Mesothelial cell of epicardium (in vitro differentiated cells): ENCODE measurements at places on chromosomes 6 and 20.

GRCh38 chr20:48794816-48795457 lies 32.9 kb downstream of the PREX1 start:
- DNase-seq = no peak

DNA sequence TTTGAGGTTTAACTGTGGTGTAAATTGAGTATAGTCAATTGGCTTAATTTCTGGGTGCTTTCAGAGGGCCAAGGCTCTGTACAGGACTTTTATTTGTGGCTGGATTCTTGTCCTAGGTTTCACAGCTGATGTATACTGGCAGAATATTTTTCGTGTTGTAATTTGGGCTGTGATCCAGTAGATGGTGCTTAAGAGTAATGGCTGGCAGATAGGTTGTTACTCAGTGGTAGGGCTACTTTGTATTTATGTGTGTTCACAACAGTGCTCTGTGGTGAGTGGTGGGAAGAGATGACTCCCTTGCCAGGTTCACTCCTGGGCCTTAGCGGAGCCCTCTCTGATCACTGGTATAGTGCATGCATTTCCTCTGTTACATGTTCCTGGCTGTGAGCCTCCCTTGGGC lies 34.5 kb upstream of the FERMT1 start:
- DNase-seq = no peak

DNA sequence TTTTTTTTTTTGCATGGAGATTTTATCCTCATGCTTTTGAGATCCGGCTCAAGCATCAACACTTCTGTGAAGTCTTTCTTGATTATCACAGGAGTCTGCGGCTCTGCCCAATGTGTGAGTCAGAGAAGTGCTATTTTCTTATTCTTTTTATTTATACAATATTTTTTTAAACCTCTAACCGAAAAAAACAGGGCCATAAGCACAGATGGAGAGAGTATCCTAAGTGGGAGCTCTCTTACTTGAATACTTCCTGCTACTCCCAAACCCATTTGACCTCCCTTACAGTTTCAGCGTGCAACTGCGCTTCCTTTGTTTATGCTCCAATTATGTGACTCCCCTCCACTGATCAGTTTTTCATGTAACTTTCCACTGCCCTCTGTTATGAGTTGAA lies 8.7 kb upstream of the ATXN1 start:
- DNase-seq = no peak

- DNase-seq = no peak
These were observed 12.2 kb downstream of the MAPRE1 start for GRCh38 chr20:32831982-32832381.

DNA sequence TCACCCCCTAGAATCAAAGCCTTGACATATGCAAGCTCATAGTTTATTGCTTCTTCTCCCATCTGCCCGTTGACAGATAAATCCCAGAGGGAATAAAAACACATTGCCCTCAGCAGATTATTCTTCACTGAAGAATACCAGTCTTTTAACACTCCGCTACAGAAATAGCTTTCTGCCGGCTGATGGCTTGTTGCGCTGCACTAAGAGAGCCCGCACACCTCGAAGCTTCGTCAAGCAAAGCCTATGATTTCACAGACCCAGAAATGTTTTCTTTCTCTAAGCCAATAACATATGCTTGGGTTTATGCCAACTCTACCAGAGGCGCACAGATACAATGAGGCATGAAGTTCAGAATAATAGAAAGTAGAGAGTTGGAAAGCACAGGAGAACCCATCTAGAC lies 208.9 kb upstream of the FOXQ1 start:
- DNase-seq = no peak

- no peak for DNase-seq
These were observed 69.5 kb upstream of the LAMP5 start for GRCh38 chr20:9444921-9445320.

GRCh38 chr6:85865420-85866369 lies 223.0 kb upstream of the SYNCRIP start:
- no peak for DNase-seq

GRCh38 chr20:63471981-63472831 lies at the start of gene KCNQ2:
Gene KCNQ2, minus strand, starts transcription at chr20:63472655. Its CDS starts 192 bp downstream, at chr20:63472463.
- no peak for DNase-seq

- DNase-seq = no peak
These were observed 27.4 kb downstream of the SLC22A16 start for GRCh38 chr6:110448846-110449540.

GRCh38 chr20:50390685-50391443 lies 119.3 kb upstream of the PTPN1 start:
- DNase-seq = no peak

DNA sequence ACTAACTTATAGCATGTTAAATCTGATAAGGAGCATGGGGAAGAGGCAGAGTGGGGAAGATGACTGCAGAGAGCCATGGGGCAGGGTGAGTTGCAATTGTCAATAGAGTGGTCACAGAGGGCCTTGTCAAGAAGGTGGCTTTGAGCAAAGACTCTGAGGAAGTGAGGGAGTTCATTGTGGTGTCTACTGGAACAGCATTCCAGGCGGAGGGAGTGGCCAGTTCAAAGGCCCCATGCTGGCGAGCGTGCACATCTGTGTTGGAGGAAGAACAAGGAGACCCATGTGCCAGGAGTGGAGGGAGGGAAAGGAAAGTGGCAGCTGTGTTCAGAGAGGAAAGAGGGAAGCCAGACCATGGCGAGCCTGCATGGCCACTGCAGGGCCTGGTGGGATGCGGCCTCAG lies 15.8 kb upstream of the GPR6 start:
- no peak for DNase-seq

GRCh38 chr20:52454660-52455059 lies 263.1 kb upstream of the ZFP64 start:
- no peak for DNase-seq

DNA sequence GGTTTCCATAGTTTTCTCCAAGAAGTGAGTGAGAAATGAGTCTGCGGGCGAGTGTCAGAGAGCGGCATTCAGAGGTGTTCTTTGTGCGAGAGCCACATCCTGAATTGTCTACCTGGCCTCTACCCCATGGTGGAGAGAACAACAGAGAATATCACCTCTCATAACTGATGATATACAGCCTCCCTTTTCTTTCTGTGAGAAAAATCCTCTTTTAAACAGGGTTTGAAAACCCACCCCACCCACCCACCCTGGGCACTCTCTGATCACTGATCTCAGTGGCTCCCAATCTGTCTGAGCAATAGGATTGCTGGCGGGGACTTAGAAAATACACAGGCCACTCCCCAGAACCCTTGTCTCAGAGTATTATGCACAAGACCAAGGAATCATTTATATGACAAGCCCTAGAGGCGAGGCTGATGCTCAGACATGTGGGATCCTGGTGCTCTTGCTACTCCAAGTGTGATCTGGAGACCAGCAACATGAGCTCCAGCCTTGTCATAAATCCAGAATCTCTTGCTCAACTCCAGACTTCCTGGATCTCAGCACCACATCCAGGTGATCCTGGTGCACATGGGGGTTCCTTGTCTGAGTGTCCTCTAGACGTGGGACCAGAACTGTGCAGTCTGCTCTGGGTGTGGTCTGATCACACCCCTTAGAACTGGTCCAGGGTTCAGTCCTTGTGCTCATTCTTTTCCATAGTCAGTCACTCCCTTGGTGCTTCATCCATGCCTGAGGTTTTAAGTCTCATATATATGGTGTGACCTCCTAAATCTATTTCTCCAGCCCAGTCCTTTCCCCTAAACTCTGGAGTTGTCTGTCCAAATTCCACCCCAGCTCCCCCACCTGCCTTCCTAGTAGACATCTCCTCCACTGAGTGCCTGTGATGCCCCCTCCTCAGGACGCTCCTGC lies 5.3 kb downstream of the HLA-B start:
- DNase-seq = no peak

DNA sequence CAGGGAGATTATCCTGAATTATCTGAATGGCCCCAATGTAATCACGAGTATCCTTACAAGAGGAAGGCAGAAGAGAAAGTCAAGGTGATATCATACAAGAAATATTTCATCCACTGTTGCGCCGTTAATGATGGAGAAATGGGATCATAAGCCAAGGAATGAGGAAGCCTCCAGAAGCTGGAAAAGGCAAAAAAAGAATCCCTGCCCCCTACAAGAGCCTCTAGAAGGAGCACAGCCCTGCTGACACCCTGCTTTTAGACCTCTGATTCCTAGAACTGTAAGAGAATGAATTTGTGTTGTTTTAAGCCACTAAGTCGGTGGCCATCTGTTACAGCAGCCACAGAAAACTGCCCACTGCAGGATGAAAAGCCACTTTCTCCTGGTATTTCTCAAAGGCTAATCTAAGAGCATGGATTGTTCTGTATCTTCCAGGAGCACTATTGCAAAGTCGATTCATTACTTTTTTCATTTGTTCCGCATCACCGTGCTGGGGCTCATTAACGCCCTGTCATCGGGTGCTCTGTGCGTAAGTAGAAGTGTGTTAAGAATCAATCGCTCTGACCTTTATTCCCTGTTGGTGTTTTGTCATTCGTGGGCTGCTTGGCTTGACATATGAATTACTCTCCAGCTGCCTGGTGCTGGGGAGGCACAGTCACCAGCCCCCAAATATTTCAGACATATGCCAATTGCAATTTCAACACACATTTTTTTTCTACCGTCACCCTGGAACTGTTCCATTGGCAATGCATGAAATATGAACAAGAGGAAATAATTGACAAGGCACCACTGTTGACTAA lies 117.0 kb downstream of the PCSK2 start:
- no peak for DNase-seq

DNA sequence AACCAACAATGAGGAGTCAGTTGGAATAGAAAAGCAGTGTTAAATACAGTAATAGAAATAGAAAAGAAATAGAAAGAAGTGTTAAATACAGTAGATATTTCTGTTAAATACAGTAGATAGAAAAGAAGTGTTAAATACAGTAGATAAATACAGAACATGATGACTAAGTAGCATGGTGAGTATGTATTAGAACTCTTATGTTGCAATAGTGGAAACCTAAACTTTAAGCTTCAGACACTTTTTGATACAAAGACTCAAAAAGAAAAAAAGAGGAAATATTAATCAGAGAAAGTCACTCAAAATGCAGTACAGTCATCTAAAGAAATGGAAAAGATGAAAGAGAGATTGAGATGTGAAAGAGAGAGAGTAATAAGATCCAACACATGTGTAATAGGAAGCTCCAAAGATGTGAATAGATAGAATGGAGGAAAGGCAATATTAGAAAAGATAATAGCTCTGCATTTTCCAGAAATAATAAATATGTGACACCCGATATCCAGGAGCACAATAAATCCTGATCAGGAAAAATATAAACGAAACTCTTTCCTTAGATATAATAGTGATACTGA lies 131.5 kb upstream of the KCNK16 start:
- DNase-seq = no peak

DNA sequence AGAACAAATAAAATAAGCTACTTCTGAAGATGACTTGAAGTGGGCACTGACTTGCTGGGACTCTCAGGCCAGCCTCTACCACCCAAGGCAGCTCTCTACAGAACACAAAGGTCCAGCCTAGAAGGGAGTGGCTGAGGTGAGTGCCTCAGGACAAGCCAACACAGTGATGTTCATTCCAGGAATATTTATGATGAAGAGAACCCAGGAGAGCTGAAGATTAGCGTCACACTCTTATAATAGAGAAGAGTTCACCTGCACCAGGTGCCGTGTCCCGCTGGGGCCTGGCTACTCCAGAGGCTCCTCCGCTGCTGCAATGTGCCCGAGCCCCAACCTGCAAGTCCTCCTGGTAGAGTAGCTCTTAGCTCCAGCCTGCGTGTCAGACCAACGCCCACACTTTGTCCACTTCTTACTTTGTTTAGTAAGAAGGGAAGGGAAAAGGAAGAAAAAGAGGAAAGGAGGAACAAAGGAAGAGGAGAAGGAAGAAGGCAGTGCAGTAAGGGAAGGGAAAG lies 182.4 kb upstream of the QKI start:
- no peak for DNase-seq

- DNase-seq = no peak
These were observed 15.7 kb upstream of the HLA-C start for GRCh38 chr6:31287619-31288018.

GRCh38 chr6:119463081-119463626 lies 113.6 kb upstream of the MAN1A1 start:
- no peak for DNase-seq
